Foreskin keratinocyte (primary cell): ENCODE measurements at places on chromosomes 3 and 15.

DNA sequence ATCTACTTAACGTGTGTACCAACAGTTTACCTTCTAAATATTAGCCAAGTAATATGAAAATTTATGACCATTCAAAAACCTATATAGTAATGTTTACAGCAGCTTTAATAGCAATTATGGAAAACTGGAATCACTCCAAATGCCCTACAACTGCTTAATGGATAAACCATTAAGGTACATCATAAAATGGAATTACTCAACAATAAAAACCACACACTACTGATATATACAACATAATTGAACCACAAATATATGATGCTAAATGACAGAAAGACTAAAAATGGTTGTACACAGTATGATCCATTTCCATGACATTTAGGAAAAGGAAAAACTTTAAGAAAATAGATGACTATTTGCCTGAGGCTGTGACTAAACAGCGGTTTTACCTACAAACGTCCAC lies 467.1 kb upstream of the EPHA6 start:
- no peak for DNase-seq

- no peak for DNase-seq
Observed at GRCh38 chr3:110971010-110971601, 100.5 kb upstream of the NECTIN3 start.

GRCh38 chr3:66297900-66298299 lies 77.1 kb downstream of the SLC25A26 start:
- DNase-seq, result no peak

GRCh38 chr3:160949460-160949859 lies 155.7 kb downstream of the B3GALNT1 start:
- DNase-seq, result no peak

GRCh38 chr3:123655400-123655799 lies 70.5 kb upstream of the HACD2 start:
- no peak for DNase-seq
